ENCODE measurements at places on chromosomes 12 and 14.

DNA sequence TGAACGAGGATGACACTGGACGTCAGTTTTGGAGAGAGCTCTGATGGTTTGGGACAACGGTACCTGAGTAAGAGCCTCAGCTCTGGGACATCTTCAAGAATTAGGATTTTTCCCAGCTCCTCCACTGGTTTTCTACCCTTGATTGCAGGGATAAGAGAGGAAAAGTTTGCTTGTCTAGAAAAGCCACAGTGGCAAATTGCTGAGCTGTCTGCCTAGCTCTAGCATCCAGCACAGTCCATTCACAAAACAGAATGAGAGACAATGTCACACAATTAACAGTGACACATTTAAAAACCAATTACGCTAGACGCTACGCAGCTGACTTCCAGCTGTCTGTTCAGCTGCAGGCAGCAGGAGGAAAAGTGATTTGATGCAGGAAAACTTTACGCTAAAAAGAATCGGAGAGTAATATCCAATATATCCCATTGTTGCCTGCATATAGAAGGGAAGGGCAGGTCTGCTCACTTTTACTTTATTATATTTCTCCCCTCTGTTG is 168.1 kb upstream of the PRICKLE1 start:
- no peak for DNase-seq

GRCh38 chr12:71642264-71642663 is 21.4 kb downstream of the ZFC3H1 start:
- DNase-seq, result no peak

DNA sequence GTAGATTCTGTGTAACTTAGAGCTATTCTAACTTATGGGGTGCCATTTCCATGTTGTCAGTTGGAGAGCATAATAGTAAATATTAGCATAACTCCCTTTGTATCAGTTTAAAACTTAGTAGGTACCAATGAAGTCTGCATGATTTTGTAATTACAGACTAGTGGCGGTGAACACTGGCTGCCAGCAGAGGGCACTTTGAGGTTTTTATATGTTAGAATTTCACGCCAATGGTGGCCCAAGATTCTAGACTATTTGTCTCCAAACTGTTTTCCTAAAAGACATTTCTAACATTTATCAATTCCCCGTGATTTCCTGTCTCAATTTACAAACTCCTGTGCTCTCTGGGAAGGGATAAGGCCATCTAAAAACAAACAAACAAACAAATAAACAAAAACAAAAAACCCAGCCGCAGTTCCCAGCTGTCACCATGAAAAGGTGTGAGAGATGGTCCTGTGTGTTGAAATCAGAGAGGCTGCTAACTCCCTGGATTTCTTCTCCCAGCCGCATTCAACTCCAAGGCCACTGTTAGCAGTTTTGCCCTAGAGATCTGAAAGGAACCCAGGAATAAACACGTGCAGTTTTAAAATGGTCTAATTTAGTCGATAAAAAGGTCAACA is 57.6 kb downstream of the BRMS1L start:
- DNase-seq, result no peak

DNA sequence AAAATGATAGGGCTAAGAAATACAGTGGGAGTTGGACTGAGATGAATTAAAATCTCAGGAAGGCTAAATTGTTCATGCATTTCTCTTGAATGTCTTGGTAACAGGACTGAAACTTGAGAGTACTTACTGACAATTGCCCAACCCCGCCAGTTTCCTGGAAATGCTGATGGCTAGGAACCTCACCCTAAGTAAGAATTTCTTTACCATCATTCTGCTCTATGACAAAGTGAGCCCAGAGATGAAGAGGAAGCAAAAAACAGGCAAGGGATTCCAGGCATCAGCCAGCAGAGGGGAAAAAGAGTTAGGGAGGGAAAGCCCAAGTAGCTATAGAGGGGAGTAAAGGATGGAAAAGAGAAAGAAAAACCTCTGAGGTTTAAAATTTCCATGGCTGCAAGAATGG is 397.7 kb downstream of the MDGA2 start:
- no peak for DNase-seq

DNA sequence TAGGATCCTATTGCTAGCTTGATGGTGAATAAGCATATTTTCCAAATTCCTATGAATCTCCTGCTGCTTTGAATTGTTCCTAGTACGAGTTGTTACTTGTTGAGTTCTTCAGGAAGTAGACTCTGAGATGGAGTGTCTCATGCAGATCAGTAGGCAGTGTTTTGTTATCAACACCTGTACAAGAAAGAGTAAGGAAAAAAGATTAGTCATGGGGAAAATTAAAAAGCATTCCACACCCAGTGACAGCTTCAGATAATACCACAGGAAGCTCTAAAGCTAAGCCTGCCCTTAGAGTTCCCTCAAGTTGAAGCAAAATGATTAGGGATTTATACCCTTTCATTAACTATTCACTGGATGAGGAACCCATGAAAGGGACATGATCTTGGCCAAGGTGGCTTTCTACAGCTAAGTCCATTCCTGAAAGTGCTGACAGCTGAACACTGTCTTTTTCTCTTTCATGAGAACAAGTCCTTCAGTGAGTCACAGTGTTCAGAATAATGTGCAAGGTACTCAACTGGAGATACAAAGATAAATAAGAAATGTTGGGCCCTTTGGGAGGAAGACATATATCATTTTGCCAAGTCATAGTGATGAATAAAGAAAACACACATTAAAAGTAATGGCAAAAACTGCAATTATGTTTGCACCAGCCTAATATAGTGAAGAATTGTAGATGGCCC is 49.1 kb downstream of the CCER1 start:
- no peak for DNase-seq

DNA sequence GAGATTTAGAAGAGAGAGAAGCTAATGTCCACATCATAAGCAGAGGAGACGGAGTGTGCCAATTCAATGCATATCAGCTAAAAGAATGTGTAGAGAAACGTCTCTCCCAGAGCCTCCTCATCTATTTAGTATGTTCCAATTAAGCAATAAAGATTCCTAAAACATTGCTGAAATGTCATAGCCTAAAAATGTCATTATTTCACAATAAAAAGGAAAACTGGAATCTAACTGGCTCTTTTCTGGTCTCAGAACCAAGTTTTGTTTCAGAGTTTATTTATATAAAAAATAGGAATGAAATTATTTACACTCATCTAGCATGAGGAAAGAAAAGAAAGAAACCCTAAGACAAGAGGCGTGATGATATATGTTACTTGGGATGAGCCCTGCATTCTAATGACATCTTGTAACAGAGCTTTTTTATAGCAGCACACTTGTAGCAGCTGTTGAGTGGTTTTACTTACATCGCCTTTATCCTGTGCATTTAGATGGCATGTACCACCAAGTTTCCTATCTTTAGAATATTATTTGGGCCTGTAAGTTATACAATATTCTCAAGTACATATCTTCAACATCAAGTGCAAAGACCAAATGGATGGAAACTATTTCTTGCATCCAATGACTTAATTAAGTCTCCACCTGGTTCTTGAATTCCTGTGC is 266.3 kb upstream of the PRKD1 start:
- DNase-seq, result no peak

DNA sequence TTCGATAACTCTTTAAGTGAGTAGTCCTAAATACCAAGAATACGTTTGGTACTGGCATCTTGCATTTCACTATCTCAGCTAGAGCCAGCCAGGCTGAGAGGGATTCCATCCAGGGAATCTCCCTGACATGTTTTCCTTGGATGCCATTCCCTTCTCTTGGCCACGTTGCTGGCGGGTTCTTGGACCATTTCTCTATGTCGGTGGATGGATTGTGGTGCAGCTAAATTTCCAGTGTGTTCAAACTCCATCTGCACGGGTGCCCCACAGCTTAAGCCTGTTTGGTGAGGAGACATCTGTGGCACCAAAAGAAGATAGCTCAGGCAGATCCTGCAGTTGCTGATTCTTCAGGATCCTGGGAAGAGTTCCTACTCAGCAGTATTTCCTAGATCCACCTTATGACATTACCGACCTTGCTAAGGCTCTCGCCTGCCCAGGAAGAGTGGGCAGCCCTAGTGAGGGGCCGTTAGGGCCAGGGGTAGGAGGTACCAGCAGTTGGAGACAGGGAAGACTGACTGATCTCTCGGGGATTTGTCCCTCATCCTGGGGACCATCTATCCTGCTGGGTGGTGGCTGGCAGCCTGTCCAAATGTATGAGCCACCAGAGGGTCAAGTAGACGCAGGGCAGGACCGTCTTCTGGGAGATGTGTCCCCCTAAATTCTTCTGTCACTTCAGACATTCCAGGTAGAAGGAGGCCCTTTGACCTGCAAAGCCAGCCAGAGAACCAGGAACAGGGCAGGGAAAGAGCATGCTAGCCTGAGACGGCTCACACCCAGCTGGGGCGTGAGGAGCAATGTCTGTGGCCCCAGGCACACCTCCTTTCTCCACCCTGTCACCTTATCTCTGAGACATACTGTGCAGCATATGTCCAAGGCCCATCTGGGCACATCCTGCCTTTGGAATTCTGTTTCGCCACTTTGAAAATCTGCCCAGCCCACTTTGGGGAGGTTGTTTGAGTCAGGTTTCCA is 72.6 kb upstream of the CAPRIN2 start:
- DNase-seq, result no peak

DNA sequence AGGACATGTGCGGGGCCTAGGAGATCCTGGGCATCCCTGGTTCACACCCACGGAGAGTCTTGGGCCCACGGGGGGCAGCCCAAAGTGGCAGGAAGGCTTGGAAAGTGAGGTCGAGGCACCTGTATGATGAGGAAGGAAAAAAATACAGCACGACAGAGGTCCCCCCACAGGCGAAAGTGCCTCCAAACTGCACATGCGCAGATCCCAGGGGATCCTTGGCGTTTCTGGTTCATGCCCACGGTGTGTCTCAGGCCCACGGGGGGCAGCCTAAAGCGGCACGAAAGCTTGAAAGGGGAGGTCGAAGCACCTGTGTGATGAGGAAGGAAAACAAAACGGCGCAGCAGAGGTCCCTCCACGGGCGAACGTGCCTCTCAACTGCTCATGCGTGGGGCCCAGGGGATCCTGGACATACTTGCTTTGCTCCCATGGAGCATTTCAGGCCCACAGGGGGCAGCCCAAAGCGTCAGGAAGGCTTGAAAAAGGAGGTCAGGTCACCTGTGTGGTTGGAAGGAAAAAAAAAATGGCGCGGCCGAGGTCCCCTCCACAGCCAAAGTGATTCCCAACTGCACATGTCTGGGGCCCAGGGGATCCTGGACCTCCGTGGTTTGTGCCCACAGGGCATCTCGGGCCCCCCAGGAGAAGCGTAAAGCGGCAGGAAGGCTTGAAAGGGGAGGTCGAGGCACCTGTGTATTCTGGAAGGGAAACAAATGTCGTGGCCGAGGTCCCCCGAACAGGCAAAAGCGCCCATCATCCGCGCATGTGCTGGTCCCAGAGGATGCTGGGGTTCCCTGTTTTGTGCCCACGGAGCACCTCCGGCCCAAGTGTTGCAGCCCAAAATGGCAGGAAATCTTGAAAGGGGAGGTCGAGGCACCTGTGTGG is 582.6 kb downstream of the ALG10 start:
- DNase-seq, result no peak

DNA sequence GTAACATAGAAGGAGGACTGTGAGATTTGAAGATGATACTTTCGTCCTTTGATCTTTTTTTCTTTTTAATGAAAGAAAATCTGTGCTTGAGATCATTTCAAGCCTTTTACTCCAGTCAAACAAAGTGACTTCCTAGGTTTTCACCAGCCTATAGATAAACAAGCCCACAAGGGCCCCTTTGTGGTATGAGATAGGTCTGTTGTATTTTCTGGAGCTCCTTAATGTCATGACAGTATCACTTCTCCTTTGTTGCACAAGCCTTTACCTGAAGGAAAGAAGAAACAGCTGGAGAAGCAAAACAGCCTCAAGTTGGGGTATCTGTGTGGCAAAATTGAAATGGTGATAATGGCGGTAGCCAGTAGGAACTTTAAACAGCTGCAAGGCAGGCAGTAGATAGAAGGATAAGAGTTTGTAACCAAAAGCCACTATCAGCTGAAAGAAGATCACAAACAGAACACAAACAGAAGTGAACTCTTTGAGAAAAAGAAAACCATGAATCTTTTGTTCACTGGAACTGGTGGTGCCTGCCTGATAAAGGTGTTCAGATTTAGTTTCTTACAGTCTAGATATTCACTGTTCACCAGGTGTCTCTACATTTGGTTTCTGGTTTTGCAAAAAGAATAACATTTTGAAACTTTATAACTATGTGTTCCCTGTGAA is 96.8 kb downstream of the LGR5 start:
- DNase-seq, result no peak

DNA sequence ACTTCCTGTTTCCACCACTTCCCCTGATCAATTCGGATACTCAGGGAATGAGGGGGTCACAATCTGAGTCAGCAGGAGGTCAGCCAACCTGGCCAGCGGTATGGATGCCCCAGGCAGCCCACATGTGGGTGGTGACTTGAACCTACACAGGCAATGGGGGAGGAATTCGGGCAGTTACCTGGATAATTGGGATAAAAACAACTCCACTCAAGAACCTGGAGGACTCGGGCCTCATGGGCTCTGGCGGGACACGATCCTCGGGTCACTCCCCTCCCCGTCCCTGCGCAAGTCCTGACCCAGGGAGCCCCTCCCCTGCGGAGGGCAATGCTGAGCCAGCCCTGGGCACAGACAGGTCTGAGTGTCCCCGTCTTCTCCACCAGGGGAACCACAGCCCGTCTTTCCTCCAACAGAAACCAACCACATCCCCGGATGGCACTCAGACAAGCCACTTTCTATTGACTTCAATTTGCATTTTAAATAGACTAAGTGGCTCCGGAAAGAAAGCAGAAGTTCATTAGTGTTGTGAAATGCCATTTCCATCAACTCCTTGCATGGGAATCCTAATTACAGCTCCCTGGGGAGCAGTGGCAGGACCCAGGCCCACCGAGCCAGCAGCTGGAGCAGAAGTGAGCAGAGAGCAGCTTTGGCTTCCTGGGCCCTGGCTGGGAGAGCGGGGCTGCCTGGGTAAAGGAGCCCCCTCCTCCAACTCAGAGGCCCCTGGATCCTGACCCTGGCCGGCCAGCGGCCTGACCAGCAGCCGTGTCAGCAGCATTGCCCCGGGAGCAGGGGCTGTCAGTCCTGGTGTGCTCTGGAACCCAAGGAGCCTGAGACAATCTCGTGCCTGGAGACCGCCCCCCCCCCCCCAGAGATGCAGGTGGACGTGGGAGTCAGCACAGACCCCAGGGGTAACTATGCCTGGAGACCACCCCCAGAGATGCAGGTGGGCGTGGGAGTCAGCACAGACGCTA is 374.1 kb downstream of the ADGRD1 start:
- DNase-seq, result no peak

DNA sequence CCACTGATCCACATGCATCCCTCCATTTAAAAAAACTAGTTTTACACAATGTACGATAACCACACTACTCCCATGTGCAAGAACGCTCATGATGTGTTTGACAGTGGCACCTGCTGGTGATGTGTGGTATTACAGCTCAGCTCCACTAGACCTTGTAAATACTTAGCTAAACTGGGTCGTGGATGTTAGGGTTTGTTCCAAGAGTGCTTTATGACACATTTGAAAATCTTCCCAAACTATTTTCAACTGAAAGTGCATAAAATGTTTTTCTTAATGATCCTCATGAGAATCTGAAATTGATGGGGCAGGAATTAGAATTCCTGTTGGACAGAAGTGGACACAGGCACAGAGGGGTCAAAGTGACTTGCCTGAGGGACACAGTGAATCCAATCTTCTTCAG is 99.2 kb downstream of the SCARB1 start:
- no peak for DNase-seq
